GM23248 (cell line): ENCODE measurements at places on chromosomes 11 and 22. TPM values are rescaled to one million over a fixed set of nuclear protein-coding genes. Genes with fewer than 3 reads are reported as not detected.

BIK gene
- not detected in 2 replicates for polyA plus RNA-seq

GRCh38 chr11:124880290-124880611 lies 15.0 kb downstream of the ROBO3 start:
- DNase-seq: no peak
- H3K4me3 ChIP-seq: no peak overlapping the region
- no peaks in the 10 kb centered on the region for H3K27me3 ChIP-seq
- no peaks in the 10 kb centered on the region for H3K36me3 ChIP-seq
- no peaks in the 10 kb centered on the region for H3K4me1 ChIP-seq

OR52I2 gene
- not detected in 2 replicates for polyA plus RNA-seq

GRCh38 chr11:71267807-71268421 lies 15.5 kb upstream of the SHANK2 start:
- H3K36me3 ChIP-seq: no peaks in the 10 kb centered on the region
- peaks cover 4% of the 10 kb centered on the region; the same call in 1 of the 2 replicates for H3K4me1 ChIP-seq
- H3K4me3 ChIP-seq: no peak overlapping the region
- no peak for DNase-seq

DNA sequence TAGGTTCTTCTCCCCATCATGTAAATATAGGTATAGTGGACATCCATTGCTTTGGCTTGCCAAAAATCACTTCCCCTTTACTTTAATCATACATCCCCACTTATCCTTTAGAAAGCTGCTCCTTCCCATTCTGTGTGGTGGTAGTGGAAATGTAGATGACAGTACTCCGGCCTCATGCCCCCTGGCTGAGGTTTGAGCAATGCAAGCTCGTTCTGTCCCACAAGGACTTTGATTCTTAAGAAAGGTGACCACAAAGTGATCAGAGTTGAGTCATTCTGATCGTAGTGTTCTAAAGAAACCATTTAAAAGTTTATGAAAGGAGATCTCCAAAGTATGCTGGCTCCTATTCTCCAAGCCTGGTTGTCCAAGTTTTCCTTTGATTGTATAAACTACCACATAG lies 10.9 kb downstream of the TUG1 start:
- no peaks in the 10 kb centered on the region for H3K27me3 ChIP-seq
- no peak overlapping the region for H3K27ac ChIP-seq
- peaks cover 13% of the 10 kb centered on the region for H3K36me3 ChIP-seq
- no peaks in the 10 kb centered on the region for H3K4me1 ChIP-seq
- no peak overlapping the region for H3K4me3 ChIP-seq

- H3K4me1 ChIP-seq: no peaks in the 10 kb centered on the region
- no peaks in the 10 kb centered on the region for H3K27me3 ChIP-seq
- H3K4me3 ChIP-seq: no peak overlapping the region
- H3K27ac ChIP-seq: no peak overlapping the region
- H3K36me3 ChIP-seq: no peaks in the 10 kb centered on the region
- no peak for DNase-seq
Measured at GRCh38 chr11:17634776-17635550, 84.4 kb upstream of the MYOD1 start.

DNA sequence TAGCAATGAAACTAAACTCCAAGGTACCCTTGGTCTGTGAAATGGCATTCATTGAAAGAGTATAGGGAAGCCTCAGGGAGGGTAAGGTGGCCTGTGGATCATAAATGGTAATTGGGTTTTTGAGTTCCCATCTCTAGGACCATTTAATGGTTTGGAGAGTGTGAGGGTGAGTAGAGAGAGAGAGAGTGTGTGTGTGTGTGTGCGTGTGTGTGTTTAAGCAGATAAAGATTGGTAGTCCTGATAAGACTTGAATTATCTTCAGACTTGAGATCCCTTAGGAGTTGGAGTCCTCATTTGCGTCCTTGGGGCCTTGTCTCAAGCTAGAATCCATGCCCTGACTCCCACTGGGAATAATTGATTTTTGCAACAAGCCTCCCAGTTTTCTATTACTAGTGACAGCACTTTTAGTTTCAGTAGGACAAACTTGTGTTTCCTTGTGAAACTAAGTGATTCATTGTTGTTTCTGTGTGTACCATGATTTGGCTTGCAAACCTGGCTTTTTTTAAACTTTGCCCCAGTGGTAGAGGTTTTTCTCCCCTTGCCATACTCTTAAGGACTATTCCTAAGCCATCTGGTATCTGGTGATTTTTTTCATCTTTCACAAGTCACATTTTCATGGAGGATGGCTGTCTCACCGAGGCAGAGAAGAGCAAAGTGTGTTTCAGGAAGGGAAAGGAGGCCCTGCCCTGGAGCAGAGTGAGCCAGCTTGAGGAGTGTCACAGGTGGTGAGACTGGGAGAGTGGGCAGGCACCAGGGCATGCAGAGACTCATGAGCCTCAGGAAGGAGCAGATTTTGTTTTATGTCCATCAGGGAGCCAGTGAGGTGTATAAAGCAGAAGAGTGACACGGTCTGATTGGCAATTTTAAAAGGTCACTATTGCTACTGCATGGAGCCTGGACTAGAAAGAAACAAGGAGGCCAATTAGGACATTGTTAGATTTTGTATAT lies 26.7 kb downstream of the ALKBH3 start:
- 0 out of 2 replicates have a peak, but pooled peaks cover 11% of the 10 kb centered on the region for H3K36me3 ChIP-seq
- H3K27me3 ChIP-seq: no peaks in the 10 kb centered on the region
- DNase-seq: no peak
- no peak overlapping the region for H3K4me3 ChIP-seq
- H3K27ac ChIP-seq: no peak overlapping the region
- 0 out of 2 replicates have a peak, but pooled peaks cover 4% of the 10 kb centered on the region for H3K4me1 ChIP-seq

- H3K4me1 ChIP-seq: no peaks in the 10 kb centered on the region
- DNase-seq: peak; percentile 50
- H3K27me3 ChIP-seq: peaks cover 22% of the 10 kb centered on the region
- peak within 1 kb of the TSS; percentile 39; the same call in 1 of the 2 replicates for H3K4me3 ChIP-seq
- no peaks in the 10 kb centered on the region for H3K36me3 ChIP-seq
- no peak within 1 kb of the TSS for H3K27ac ChIP-seq
Measured at GRCh38 chr22:30079952-30080533, at the start of gene HORMAD2. Gene HORMAD2, plus strand, starts transcription at chr22:30080464. Its CDS starts 13,489 bp downstream, at chr22:30093953.

GRCh38 chr11:123249354-123249753 lies 54.3 kb upstream of the CLMP start:
- peak; percentile 62 for DNase-seq
- no peaks in the 10 kb centered on the region for H3K27me3 ChIP-seq
- no peak overlapping the region for H3K4me3 ChIP-seq
- H3K27ac ChIP-seq: no peak overlapping the region
- no peaks in the 10 kb centered on the region for H3K36me3 ChIP-seq
- peaks cover 39% of the 10 kb centered on the region for H3K4me1 ChIP-seq

- 0 out of 2 replicates have a peak, but pooled peaks cover 7% of the 10 kb centered on the region for H3K4me1 ChIP-seq
- H3K27me3 ChIP-seq: 0 out of 2 replicates have a peak, but pooled peaks cover 3% of the 10 kb centered on the region
- H3K27ac ChIP-seq: no peak overlapping the region
- no peak overlapping the region for H3K4me3 ChIP-seq
- no peak for DNase-seq
Measured at GRCh38 chr11:45149483-45150056, 3.1 kb downstream of the PRDM11 start.

- peak overlapping the region; percentile 33 for H3K27ac ChIP-seq
- H3K27me3 ChIP-seq: no peaks in the 10 kb centered on the region
- peak overlapping the region; percentile 71 for H3K4me3 ChIP-seq
- no peaks in the 10 kb centered on the region for H3K36me3 ChIP-seq
Measured at GRCh38 chr11:8019314-8020243, 32.4 kb downstream of the EIF3F start.

DNA sequence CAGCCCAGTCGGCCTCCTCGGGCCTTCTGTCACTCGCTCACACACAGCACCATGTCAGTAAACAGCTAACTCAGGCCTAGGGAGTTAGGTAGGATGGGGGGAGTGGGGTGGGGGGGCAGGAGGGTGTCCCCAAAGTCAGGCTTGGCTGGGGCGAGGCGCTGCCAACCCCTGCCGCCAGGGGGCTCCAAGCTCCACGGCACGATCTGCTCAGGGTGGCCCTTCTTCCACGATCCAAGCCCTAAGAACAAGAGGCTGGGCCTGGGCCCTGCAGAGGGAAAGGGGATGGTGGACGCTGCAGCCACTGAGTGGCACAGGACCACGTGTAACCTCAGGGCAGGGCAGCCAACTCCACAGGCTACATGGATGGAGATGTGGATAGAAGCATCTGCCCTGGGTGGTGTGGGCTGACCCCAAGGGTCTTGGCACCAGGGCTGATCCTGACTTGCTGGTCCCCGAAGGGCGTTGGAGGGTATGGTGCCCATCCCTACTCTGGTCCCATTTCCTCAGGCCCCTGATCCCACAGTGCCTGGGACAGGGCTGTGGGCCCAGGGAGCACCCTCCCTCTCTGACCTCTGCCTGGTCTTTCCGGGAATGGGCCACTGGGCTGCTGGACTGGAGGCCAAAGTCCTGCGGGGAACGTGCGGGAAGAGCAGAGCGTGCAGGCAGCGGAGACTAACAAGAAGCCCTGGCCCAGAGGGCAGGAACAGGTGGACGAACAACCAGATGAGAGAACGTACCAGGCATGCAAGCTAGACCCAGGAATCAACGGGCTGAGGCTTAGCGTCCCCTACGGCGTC lies 29.1 kb upstream of the TXNRD2 start:
- no peaks in the 10 kb centered on the region; the same call in 1 of the 2 replicates for H3K36me3 ChIP-seq
- H3K4me3 ChIP-seq: no peak overlapping the region
- H3K27ac ChIP-seq: no peak overlapping the region
- H3K27me3 ChIP-seq: no peaks in the 10 kb centered on the region
- H3K4me1 ChIP-seq: no peaks in the 10 kb centered on the region
- DNase-seq: peak; percentile 68

DNA sequence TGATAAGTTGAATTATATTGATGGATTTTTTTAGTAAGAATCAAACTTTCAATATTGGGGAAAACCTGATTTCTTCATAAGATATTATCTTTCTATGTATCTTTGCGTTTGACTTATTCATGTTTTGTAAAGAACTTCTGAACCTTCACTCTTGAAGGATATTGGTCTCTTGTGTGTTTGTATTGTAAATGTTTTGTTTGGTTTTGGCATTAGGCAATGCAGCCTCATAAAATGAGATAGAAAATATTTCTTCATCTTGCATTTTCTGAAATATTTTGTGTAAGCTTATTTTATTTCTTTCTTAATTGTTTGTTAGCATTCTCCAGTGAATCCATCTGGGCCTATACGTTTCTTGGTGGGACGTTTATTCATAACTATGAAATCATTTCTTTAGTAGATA lies 271.9 kb downstream of the RAB38 start:
- H3K27me3 ChIP-seq: no peaks in the 10 kb centered on the region
- H3K36me3 ChIP-seq: no peaks in the 10 kb centered on the region
- DNase-seq: no peak
- no peaks in the 10 kb centered on the region for H3K4me1 ChIP-seq
- no peak overlapping the region for H3K27ac ChIP-seq
- no peak overlapping the region for H3K4me3 ChIP-seq

CASP1 gene
- polyA plus RNA-seq: 9.7 and 9.9 TPM in 2 replicates

DNA sequence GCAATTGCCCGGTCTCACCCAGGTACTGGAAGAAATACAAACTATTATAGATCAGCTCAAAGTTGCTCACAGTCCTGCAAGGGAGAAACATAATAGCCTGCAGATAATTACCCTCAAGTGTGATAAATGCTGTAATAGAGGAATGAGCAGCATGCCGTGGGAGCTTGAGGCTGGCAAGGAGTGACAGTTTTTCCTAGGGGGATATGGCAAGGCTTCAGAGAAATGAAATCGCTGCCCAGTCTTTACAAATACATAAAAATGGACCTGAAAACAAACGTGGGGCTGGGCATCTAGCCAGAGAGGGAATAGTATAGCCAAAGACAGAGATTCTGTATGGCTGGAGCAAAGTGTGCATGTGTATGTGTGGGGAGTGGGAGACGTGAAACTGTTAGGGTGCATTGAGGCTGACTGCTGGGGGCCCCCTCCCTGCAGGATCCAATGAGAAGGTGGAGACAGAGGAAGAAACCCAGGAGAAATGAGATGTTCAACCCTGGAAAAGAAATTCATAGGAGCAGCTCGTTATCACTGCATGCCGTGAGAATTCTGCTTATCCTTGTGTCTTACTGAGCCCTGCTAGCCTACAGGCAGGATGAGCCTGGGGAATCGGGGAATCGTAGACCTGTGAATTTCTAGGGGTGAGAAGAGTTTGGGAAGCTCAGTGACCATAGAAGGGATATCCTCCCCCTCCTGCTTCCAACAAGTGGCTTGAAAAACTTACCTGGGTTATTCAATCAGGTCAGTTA lies 167.0 kb downstream of the LDLRAD3 start:
- H3K27ac ChIP-seq: no peak overlapping the region
- no peak overlapping the region for H3K4me3 ChIP-seq
- H3K27me3 ChIP-seq: no peaks in the 10 kb centered on the region
- no peak for DNase-seq

DNA sequence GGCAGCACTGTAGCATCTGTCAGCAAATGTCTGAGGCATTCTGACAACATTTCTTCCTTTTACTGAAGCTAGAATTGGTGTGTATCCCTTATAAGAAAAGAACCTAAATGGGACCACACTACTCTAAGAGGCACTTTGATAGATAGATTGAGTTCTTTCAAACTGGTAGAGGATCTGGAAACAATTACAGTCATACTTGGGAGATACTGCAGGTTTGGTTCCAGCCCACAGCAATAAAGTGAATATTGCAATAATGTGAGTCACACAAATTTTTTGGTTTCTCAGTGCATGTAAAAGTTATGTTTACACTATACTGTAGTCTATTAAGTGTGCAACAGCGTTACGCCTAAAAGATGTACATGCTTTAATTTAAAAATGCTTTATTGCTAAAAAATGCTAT lies 96.9 kb downstream of the SBF2 start:
- peak; percentile 78 for DNase-seq
- no peaks in the 10 kb centered on the region for H3K27me3 ChIP-seq
- H3K4me1 ChIP-seq: peaks cover 22% of the 10 kb centered on the region
- no peak overlapping the region for H3K27ac ChIP-seq

DNA sequence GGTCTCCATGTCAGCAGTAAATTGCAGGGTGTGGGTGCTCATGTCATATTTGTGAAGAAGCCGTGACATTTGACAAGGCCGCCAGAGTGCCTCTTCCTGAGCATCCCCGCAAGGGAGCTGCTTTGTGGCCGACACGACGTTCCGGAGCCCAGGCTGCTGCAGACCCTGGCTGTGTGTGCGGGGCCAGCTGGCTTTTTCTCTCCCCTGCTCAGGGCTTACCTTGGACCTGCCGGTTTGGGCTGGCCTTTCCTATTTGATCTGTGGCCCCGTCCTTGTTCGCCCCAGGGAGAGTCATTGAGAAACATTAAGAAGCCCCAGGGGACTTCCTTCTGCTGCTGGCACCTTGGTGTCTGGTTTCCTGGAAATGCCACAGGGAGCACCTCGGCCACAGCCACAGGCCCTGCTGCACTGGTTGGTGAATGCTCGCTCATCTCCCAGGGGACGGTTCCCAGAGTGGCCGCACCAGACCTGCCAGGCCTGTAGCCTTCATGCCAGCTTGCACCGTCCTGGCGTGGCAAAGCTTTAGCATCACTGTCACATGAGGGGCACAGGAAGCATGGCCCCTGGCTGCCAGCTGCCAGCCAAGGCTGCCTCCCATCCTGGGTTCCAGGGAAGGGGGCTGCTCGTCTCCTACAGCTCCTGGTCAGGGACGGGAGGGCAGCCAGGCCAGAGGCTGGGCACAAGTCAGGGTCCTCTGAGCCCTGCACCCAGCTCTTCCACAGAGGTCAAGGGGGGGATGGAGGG lies 5.4 kb downstream of the GRK2 start:
- H3K4me3 ChIP-seq: no peak overlapping the region
- H3K36me3 ChIP-seq: no peaks in the 10 kb centered on the region
- no peak for DNase-seq
- H3K4me1 ChIP-seq: peaks cover 20% of the 10 kb centered on the region
